ENCODE measurements at places on chromosomes 2 and 18.

DNA sequence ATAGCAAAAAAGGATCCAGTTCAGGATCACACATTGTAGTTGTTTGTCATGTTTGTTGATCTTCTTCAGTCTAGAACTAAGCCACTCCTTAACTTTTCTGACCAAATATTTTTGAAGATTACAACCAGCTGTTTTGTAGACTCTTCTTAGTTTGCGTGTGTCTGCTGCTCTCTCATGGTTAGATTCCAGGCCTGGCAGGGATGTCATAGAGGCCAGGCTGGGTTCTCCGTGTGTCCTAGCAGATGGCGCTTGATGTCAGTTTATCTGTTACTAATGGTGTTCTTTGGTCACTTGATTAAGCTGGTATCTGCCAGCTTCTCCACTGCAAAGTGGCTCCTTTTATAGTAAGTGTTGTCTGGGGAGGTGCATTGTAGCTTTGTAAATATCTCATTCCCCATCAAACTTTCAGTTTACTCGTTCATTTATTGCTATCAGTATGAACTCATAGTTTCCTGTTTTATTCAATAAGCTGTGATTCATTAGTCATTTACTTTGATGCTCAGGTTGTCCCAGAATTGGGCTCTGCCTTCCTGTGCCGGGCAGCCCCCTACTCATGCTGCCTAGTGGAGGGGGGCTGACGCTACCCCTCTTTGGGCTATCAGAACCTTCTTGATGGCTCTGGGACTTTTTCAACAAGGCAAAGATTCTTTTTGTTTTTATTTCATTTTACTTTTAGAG is 42.1 kb downstream of the GRHL1 start:
- DNase-seq: no peak

- no peak for DNase-seq
These were observed 5.0 kb downstream of the EVX2 start for GRCh38 chr2:176078541-176079284.

GRCh38 chr18:51543658-51544155 is 346.2 kb upstream of the MEX3C start:
- no peak for DNase-seq

DNA sequence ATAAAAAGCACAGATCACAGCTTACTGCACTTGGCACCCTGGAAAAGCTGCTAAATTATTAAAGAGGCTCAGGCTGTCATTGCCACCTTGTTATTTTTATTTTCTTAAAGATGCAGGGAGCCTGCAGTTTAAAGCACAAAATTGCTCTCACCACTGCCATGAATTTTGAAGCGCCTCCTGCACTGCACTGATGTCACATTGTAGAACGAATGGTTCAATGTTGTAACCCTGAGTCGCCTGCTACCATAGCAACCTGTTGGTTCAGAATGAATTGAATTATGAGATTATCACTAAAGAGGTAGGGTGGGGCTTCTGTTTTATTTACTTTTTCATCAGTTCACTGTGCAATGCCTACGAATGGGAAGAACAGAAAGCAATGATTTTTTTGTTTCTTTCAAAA is 16.5 kb downstream of the SCG2 start:
- DNase-seq: peak; percentile 91
